ENCODE measurements at places on chromosomes 16 and 17. TPM values are rescaled to one million over a fixed set of nuclear protein-coding genes. Genes with fewer than 3 reads are reported as not detected.

- no peak for DNase-seq
These were observed 31.7 kb upstream of the MYH10 start for GRCh38 chr17:8662076-8662831.

GRCh38 chr16:88999457-89000206 is 22.6 kb upstream of the CBFA2T3 start:
- DNase-seq: no peak

The ENPP7 gene
- not detected for total RNA-seq

- no peak for DNase-seq
These were observed 142.5 kb downstream of the PARN start for GRCh38 chr16:14487579-14487978.

DNA sequence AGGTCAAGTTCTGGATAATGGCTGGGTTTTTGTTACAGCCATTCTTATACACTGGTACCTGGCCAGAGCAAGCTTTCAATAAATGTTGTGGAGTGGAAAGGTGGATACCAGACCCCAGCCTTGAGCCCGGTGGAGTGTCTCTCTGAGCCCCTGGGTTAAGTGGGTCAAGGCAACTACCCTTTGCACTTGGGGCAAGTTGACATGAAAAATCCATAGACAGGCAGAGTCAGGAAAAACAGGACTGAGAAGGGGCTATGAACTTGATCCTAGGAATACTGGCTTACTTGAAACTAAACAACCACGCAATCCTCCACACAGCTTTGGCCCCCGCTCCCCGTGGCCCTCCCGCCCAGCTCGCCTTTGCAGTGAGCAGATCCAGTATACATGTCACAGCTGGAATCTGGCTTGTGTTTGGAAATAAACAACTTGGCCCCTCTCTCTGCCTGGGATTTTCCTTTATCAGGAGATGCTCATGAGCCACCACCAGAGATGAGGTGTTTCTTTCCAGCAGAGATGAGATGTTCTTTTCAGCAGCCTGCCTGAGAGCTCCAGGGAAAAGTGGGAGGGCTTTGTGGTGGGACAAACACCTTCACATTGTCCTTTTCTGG is 65.9 kb downstream of the KSR1 start:
- no peak for DNase-seq

- DNase-seq: peak; percentile 16
These were observed 11.0 kb downstream of the CHMP6 start for GRCh38 chr17:81002409-81003361.

The SPNS3 gene
- total RNA-seq: 0.51 TPM

DNA sequence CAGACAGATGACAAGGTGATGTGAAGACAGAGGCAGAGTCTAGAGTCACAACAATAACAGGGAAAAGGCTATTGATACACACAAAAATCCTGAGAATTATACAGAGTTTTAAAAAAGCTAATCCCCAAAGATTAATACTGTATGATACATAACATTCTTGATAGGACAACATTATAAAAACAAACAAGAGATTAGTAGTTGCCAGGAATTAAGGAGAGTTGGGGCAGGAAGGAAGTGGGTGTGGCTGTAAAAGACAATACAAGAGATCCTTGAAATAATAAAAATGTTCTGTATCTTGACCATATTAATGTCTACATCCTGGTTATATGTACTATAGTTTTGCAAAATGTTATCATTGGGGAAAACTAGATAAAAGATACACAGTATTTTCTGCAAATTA is 309.5 kb upstream of the PMFBP1 start:
- DNase-seq: peak; percentile 76

DNA sequence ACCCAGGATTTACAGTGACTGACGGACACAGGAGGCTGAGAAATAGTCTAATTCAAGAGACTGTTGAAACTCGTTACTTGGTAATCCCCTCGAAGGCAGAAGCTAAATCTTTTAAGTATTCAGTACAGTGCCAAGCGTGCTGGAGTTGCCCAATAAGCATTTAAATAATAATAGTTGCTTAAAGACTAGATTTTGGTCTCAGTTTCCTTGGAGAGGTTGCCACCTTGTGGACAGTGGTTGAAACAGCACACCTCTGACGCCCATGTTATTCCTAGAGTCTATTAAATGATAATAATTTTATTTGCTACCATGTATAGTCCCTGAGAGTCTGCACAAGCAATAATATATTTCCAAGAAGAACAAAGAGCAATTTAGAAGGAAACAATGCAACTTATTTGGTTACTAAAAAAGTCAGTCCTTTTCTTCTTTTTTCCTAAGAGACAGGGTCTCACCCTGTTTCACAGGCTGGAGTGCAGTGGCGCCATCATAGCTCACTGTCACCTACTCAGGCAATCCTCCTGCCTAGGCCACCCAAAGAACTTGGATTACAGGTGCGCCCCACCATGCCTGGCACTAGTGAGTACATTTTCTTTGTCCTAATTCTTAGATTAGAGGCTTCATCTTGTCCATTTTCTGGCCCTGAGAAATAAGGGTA is 138.0 kb upstream of the NUDT7 start:
- DNase-seq: peak; percentile 84

The DPEP1 gene
- 0.13 TPM for total RNA-seq

- DNase-seq: no peak
These were observed 1.2 kb downstream of the BRIP1 start for GRCh38 chr17:61862105-61862574.

The SRL gene
- total RNA-seq: under 0.01 TPM

- DNase-seq: no peak
These were observed 69.0 kb upstream of the ENDOV start for GRCh38 chr17:80345841-80346497.

DNA sequence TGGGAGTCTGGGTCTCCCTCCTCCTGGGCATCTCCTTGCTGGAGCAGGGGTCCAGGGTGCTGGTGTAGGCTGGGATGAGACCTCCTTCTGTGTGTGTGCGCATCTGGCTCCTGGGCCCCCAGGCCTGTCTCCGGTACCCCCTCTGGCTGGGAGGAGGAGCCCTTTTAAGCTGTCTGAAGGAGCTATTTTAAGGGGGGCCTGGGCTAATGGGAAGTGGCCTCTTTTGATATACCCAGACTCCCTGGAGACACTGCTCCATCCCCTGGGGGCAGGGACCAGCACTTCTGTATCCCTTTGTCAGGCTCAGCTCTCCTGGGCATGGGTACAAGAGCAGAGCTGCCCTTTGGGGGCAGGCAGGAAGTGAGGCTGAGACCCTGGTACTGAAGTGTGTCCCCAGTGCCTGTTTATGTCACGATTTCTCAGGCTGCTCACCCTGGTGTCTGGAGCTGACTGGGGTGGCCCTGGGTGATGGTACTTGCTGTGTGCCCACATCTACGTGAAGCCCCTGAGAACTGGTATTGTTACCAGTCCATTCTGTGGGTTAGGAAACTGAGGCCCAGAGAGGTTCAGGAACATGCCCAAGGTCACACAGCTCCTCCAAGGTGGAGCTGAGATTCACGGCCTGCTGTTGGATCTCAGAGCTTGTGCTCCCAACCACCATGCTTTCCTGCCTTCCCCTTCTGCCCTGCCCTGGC is 6.5 kb downstream of the ADCY7 start:
- DNase-seq: no peak

The IRX6 gene
- total RNA-seq: not detected

The C16orf89 gene
- total RNA-seq: not detected

GRCh38 chr17:71850812-71851211 is 270.0 kb upstream of the SOX9 start:
- DNase-seq: no peak

- no peak for DNase-seq
These were observed 13.4 kb downstream of the FLYWCH1 start for GRCh38 chr16:2924901-2925755.

The COPS3 gene
- total RNA-seq: 80.4 TPM
